ENCODE measurements at places on chromosomes 12 and 14. TPM values are rescaled to one million over a fixed set of nuclear protein-coding genes. Genes with fewer than 3 reads are reported as not detected.
A peak's percentile ranks its signal among the peaks of the same experiment; 100 is the strongest.

Gene GNG2
- total RNA-seq, result 4.1 TPM

Gene RNF212B
- total RNA-seq, result not detected

Gene SRRM4
- 0.42 TPM for total RNA-seq

Gene BRI3BP
- 6.0 TPM for total RNA-seq

Gene PRB2
- total RNA-seq, result not detected

DNA sequence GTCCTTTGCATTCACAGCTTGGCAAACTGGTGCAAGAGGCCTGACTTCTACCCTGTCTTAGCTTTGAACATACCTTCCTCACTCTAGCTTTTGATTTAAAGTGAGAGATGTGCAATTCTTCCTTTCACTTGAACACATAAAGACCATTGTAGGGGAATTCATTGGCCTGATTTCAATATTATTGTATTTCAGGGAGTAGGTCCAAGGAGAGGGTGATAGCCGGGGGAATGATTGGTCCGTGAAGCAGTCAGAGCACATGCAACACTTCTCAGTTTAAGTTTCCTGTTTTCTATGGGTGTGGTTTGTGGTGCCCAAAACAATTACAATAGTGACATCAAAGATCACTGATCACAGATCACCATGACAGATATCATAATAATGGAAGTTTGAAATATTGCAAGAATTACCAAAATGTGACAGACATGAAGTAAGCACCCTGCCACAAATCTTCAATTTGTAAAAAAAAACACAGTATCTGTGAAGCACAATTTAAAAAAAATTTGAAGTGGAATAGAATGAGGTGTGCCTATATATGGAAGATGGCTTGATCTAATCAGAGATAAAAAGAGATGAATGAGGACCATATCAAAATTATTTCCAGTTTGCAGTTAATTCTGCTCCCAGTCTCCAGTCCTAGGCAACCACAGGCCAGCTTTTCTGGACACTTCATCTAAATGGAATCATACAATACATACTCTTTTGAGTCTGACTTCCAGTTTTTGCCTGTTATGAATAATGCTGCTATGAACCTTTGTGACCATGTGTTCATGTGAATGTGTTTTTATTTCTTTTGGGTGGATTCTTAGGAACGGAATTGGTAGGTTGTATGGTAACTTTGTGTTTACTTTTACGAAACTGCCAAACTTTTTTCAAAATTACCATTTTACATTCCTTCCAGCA is 23.2 kb downstream of the BORCS5 start:
- no peak for DNase-seq

GRCh38 chr14:53412819-53413675 is 259.9 kb upstream of the DDHD1 start:
- DNase-seq, result no peak

GRCh38 chr12:12539028-12539810 is 23.4 kb downstream of the DUSP16 start:
- DNase-seq, result no peak

DNA sequence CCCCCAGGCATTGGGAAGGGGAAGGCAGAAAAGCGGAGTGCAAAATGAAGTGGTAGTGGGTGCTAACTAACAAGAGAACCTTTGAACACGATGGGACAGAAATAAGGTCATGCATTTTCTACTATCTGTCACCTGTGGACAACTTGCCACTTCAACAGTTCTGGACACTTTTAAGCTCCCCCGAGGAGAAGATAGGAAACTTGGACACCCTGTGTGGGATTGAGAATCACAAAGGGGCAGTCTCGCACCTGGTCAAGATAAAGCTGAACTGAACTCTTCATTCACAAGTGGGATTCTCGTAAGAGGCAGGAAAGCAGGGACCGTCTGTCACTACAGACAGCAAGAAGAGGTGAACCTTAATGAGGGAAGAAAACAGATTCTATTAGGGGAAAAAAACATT is 51.6 kb downstream of the EIF2S3B start:
- DNase-seq, result no peak

GRCh38 chr14:71482671-71483070 is 449.6 kb upstream of the RGS6 start:
- DNase-seq, result no peak

GRCh38 chr12:82867762-82868500 is 181.2 kb downstream of the TMTC2 start:
- no peak for DNase-seq

DNA sequence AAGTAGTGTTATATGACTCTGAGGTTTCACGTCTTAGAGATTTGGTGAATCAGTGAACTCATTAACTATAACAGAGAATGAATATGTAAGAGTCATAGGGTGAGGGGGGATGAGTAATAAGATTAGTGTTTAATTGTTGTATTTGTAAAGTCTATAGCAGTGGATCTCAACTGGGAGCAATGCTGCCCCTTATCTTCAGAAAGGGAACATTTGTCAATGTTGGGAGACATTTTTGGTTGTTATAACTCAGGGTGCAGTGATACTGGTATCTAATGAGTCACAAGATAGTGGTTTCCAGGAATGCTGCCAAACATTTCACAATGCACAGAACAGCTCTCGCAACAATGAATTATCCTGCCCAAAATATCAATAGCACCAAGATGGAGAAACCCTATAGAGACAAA is 1193.7 kb downstream of the GALC start:
- peak; percentile 78 for DNase-seq

DNA sequence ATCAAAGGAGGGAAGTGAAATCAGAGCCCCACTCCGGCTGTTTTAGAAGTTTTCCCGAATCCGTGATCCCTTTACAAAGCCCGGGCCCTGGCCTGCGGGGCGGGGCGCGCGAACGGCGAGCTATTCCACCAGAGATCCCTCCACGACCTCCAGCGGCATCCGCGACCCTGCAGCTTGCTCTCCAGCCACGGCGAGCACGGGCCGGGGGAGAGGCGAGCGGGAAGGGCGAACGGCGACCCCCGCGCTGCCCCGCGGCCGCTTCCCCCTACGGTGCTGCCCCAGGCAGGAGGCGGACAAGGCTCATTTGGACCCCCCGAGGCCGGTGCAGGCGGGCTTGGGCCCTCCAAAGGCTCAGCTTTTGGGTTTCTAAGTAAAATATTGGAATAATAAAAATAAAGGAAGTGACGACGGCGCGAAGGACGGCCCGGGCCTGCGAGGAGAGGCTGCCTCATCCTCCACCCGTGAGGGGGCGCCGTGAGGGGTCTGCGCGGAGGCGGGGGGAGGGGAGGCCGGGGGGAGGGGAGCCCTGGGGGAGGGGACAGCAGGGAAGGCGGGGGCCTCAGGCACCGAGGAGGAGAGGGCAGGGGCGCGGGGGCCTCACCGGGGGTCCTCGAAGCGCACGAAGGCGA is 613 bp downstream of the SRSF9 start:
- no peak for DNase-seq

GRCh38 chr12:102498471-102498870 is 18.1 kb upstream of the IGF1 start:
- DNase-seq, result no peak

GRCh38 chr14:49056021-49056420 is 530.2 kb downstream of the RPS29 start:
- DNase-seq, result no peak

DNA sequence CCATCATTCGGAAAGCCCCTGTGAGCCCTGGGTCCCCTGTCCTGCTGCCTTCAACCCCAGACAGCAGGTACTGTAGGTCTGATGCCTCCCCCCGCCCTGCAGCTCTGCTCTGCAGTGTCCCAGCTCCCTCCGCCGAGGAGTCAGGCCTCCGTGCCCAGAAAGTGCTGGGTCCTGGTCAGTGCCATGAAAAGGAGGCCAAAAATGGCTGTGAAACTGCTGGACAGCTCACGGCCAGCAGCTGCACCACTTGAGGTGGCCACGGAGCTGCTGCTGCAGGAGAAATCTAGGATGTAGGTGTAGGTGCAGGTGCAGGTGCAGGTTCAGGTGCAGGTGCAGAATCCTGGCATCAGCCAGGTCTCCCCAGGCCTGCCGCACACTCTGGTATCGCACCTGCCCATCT is 196.1 kb downstream of the SLC15A4 start:
- DNase-seq, result no peak

Measured in kidney epithelial cell (primary cell).